ENCODE measurements at places on chromosomes 12 and 14. TPM values are rescaled to one million over a fixed set of nuclear protein-coding genes. Genes with fewer than 3 reads are reported as not detected.

GRCh38 chr14:95577067-95577800 is 42.4 kb downstream of the GLRX5 start:
- no peak for DNase-seq

DNA sequence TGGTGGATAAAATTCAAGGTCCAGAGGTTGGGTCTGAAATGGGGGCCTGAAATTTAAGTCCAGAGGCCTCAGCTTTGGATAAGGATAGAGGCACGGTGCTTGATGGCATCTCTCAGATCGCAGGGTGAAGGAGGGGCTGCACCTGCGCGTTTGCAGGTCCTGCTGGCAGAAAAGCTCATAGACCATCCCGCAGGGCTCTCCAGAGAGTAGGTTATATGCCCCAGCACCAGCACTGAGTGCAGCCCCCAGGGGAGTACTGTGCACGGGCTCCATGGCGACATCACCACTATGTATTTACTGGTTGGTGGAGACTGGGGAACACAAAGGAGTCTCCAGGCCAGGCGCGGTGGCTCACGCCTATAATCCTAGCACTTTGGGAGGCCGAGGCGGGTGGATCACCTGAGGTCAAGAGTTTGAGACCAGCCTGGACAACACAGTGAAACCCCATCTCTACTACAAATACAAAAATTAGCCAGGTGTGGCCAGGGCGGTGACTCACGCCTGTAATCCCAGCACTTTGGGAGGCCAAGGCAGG is 4.3 kb upstream of the CD63 start:
- DNase-seq: no peak

DNA sequence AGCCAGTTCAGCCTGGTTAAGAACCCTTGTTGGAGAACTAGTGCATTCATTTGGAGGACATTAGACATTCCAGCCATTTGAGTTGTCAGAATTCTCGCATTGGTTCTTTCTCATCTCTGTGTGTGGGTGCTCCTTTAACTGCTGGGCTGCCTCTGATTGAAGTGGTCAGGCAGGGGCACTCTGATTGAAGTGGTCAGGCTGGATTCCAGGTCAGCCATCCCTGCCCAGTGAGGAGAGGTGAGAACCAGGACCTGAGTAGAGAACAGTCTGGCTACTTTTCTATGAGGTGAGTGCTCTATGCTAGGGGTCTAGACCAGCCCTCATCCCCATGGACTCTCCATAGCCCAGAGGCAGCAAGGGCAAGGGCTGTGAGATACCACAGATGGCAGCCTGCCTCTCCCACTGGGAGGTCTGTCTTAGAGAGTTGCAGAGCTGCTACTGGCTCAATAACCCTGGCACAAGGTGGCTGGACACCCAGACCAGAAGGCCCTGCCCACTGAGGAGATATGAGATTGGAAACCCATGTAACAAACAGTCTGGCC is 691.6 kb downstream of the TMTC2 start:
- DNase-seq: no peak

GRCh38 chr12:9634177-9634803 is 26.6 kb upstream of the KLRB1 start:
- DNase-seq: no peak

GRCh38 chr12:114368685-114369452 is 37.1 kb downstream of the TBX5 start:
- DNase-seq: no peak

GRCh38 chr14:31926123-31926522 is 151.0 kb upstream of the ARHGAP5 start:
- DNase-seq: no peak

ASIC1 gene
- total RNA-seq: 2.9 TPM

DNA sequence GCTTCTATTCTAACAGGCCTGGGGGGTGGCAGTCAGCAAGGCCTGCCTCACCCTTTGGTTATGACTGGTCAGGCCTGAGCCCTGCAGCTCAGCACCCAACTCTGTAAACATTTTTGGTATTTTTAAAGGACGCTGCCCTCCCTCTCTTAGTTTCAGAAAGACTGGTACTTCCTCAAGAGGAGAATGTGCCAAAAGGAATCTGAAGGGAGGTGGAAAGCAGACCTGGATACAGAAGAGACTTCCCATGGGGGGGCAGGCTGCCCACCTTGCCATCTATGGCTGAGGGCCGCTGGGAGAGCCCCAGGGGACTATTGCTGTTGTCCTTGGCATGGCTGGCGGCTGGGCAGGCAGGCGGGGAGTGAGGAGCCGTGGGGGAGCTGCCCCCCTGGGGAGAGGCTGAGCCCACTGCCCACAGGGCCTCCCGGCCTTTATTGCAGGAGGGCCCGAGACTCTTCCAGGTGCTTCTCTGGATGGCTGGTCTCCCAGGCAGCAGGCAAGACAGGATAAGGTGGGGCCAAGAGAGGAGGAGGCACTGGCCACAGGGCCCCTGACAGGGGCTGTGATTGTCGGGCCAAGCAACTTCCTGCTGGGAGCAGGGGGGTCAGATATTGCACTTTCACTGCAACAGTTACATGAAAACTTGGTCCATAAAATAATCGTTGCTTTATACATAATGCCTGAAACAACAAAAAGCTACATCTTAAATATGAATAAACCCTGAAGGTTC is 3.5 kb downstream of the ARL6IP4 start:
- DNase-seq: no peak

DTX1 gene
- total RNA-seq: 8.3 TPM

DNA sequence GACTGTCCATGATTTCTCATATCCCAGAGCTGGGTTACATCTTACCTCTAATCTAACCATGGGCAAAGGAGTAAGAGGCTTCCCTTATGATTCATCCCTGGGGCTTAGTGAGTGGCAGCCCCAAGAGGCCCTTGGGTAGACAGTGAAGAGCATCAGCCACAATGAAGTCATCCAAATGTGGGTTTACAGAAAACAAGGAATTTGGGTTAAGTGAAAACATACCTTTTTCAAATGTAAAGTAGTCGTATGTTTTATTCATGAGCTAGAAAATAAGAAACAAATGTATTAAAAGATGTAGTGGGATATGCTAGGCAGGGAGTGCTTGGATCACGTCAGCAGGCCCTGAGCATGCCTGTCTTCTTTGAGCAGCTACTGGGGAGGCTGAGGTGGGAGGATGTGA is 54.0 kb upstream of the ELK3 start:
- no peak for DNase-seq

DNA sequence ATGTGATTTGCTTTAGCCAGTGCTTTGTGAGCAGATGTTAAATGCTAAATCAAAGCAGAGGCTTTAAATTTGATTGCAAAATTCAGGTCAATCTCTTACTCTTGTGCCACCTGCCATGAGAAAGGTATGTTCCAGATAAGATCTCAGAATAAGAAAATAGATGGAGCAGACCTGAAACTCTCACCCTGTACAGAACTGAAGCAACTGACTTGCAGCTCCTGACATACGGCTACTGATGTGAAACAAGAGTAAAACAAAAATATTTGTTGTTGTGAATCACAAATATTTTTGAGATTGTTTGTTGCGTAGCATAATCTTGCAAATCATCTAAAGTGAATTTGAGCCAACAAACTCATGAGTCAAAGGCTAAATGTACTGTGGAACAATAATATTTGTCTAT is 3.5 kb upstream of the OSBPL8 start:
- no peak for DNase-seq

DNA sequence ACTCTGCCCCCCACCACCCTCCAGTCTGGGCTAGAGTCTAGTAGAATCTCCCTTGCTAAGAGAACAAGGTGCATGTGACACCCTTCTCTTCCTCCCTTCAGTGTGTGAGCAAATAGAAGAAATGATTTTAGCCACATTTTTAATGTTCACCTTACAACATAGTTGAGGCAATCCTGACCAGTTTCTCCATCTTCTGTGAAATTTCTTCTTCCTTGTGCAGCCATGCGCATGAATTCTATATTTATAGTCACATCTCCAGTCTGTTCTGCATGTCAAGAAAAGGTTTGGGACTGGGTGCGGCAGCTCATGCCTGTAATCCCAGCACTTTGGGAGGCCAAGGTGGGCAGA is 9.5 kb upstream of the LTA4H start:
- no peak for DNase-seq

DNA sequence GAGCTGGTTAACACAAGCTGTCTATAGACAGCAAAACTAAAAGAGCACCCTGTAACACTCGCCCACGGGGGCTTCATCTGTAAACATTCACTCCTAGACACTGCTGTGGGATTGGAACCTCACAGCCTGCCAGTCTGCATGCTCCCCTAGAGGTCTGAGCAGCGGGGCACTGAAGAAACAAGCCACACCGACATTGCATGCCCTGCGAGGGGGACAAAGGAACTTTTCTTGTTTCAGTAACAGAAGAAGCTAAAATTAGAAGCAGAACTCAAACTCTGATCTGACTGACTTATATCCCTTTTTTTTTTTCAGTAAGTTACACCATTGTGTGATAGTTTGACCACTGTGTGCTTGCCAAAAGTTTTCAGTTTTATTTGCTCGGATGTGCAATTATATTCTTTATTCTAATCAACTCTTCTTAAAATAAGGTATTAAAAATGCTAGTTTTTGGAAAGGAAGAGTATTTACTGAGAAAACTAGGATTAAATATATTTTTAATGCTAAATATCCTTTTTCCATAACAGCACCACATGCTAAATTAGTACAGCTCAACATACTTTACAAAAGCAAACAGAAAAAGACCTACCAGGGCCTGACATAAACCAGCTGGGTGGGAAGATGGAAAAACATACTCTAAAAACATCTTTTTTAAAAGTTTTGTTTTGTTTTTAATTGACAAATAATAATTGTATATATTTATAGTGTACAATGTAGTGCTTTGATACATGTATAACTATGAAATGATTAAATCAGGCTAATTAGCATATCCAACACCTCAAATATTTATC is 100.2 kb downstream of the EPS8 start:
- no peak for DNase-seq

DNA sequence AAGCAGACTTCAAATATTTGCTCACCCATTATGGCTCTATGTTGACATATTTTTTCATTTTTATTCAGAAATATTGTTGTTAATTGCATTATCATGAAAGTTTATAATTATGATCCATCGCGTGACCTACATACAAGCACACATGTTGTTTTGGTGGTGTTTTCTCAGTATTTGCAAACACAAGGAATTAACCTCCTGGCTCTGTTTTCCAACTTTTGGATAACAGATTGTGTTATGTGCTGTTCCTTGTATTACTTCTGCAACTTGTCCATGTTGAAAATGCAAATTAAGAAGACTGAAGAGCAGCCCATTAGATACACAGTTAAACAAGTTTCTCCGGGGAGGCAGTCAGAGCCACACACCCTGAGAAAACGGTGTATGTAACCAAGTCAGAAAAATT is 201.2 kb downstream of the SEC23A start:
- no peak for DNase-seq

Measured in vagina (tissue), 2 donors.